ENCODE measurements at places on chromosomes 3 and 15. TPM values are rescaled to one million over a fixed set of nuclear protein-coding genes. Genes with fewer than 3 reads are reported as not detected.

The OIP5 gene
- 8.6 TPM for total RNA-seq

The CMTM8 gene
- not detected for total RNA-seq

DNA sequence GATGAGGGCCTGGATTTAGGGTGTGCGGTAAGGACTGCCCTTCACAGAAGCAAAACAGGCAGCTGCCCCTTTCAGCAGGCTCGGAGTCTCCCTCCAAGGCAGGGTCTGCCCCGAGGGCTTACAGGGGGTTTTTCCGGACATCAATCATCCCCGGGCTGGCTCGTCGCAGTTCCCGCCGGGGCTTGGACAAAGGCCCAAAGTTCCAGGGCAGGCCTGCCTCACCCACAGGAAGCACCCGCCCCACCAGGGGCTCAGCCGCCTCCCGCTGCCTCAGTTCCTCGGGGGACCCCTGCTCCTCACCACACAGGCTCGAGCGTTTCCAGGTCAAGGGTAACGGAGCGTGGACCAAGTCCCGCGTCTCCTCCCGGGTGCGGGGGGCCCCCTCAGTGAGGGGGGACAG, 27.0 kb downstream of the KIF7 start:
- DNase-seq: no peak

- DNase-seq: peak; percentile 30
Observed at GRCh38 chr3:93988283-93988682, 8.3 kb downstream of the ARL13B start.
